ENCODE measurements at places on chromosomes 12 and 14.

- DNase-seq = no peak
Observed at GRCh38 chr14:103551338-103551762, 11.1 kb downstream of the BAG5 start.

- DNase-seq = no peak
Observed at GRCh38 chr14:24674204-24674970, 40.4 kb upstream of the GZMB start.

DNA sequence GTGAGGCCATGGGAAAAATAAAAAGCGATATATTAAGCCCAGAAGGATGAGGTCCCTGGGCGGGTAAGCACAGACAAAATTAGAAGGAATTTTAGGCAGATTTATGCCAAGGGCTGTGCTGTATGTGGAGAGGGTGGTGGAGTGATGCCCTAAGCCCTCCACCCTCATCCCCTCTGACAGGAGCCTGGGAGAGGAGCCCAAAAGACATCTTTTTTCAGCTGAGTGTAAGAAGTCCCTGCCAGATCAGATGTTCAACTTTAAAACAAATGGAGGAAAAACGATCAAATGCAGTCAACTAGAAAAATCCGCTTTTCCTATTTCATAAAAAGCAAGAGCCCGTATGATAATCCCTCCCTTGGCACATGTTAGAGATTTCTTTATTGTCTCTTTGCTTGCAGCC is 47.7 kb upstream of the NRXN3 start:
- no peak for DNase-seq

DNA sequence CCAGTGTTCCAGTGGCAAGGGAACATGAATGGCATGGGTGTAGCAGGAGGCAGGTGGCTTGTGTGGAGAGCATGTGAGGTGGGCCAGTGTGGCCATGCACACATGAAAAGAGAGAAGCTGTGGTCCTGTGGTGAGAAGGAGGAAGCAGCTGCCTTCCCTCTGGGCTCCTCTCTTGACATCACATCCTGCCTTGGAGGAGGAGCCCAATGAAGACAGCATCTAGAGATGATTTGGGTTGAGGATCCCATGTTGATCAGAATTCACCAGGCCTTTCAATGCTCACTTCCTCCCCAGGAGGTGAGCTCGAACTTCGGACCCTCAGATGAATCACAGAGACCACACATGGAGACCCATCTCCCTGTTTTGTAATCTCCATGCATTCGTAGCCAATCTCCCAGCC is 82.6 kb downstream of the LRRC74A start:
- no peak for DNase-seq

DNA sequence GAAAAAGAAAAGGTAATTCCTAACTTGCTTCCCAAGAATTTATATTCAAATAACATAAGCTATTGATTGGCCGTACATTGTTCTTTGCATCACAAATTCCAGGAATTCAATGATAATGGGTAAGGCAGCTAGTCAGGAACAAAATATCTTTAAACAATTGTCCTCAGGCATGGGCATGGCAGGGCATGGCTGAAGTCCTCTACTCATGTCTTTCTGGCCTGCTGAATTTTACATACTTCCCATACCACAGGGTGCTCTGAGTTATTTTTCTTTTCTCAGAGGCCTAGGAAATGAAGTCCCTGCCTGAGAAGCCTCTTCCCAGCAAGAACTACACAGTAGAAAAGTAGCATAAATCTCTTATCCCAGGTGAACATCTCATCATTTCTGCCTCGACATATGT is 15.1 kb upstream of the DRAM1 start:
- no peak for DNase-seq

- peak; percentile 99 for DNase-seq
Observed at GRCh38 chr14:23006544-23007419, 3.2 kb downstream of the C14orf93 start.

DNA sequence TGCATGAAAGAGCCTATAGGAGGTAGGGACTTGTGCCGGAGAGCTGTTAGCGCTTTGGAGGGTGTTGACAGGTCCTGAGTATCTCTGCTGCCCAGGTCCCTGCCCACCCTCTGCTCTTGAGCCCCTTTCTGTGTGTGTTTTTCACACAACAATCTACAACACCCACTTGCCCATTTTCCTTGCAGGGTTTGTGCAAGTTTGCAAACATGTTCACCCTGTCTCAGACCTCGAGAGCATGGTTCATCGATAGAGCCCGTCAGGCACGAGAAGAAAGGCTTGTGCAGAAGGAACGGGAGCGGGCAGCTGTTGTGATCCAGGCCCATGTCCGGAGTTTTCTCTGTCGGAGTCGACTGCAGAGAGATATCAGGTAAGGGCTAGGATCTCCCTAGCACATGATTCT is 5.9 kb downstream of the UBE3B start:
- no peak for DNase-seq

DNA sequence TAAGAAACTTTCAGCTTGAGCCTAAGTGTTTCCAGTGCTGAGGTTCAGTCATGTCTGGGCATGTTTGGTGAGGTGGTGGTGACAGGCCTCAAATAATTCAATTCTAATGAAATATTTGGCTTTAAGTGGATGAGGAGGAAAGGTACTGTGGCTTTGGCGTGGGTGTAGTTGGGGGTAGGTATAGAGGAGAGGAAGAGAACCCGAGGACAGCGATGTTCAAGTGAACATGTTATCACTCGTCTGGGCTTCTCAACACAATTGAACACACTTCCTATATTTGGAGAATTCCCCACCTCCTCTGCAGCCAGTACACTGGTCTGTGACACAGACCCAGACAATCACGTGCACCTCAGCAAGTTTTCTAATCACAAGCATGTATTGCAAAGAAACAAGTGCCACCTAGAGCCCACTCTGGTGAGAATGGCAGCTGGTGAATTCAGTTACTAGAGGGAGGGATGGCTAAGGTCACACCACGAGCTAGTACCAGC is 53.0 kb downstream of the IFNG-AS1 start:
- DNase-seq = no peak

- no peak for DNase-seq
Observed at GRCh38 chr12:4860741-4861140, 49.0 kb upstream of the KCNA1 start.

GRCh38 chr12:53543539-53543938 is 36.3 kb upstream of the NPFF start:
- DNase-seq = peak; percentile 63
